ENCODE measurements at places on chromosomes 13 and 19. TPM values are rescaled to one million over a fixed set of nuclear protein-coding genes. Genes with fewer than 3 reads are reported as not detected.
A peak's percentile ranks its signal among the peaks of the same experiment; 100 is the strongest.

DNA sequence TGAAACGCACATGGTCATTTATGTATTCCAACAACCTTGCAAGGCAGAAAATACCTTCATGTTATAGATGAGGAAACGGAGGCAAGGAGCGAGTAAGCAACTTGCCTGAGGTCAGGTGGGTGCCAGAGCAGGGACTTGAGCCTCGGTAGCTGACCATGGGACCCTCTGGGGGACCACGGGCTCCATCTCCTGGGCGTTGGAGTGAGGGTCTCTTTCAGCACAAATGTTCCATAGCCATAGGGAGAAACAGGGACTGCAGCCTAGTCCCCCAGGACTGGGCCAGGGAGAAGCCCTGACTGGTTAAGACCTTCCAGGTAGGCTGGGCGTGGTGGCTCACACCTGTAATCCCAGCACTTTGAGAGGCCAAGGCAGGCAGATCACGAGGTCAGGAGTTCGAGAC lies 38.4 kb upstream of the ADGRE5 start:
- no peak for DNase-seq

GRCh38 chr13:44873461-44873860 lies 115.8 kb downstream of the NUFIP1 start:
- DNase-seq, result no peak

DNA sequence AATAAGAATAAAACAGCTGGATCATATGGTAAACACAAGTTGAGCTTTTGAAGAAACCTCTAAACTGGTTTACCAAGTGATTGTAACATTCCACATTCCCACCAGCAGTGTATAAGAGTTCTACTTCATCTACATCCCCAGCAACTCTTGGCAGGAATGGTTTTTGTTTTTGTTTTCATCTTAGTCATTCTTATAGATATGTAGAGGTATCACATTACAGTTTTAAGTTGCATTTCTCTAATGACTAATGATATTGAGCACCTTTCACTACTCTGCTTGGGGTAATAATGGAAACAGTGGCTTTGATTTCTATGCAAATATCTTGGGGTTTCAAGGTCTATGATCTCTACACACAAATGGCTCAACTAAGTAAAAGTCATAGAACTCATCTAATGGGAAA lies 614.5 kb downstream of the TBC1D4 start:
- no peak for DNase-seq

GRCh38 chr13:44275381-44275780 lies 98.2 kb upstream of the SERP2 start:
- no peak for DNase-seq

- DNase-seq, result no peak
Observed at GRCh38 chr13:57588639-57589038, 42.9 kb upstream of the PCDH17 start.

DNA sequence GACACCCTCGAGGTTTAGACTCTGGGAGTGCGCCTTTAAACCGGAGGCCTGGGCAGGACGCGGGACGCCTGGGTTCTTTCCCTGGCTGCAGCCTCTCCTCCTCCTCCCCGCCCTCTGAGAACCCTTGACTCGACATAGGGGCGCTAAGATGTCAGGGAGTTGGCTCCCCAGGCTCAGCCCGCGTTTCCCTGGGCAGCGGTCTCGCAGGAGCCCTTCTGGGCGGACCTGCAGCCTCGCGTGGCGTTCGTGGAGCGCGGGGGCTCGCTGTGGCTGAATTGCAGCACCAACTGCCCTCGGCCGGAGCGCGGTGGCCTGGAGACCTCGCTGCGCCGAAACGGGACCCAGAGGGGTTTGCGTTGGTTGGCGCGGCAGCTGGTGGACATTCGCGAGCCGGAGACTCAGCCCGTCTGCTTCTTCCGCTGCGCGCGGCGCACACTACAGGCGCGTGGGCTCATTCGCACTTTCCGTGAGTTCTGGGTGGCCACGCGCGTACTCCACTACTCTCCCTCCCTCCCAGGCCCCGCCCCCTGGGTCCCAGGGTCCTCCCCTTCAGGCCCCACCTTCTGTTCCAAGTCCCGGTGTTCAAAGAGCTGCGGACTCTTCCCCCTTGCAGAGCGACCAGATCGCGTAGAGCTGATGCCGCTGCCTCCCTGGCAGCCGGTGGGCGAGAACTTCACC lies 1.3 kb downstream of the ICAM5 start:
- DNase-seq, result peak; percentile 58

GRCh38 chr13:33025220-33025744 lies 9.1 kb downstream of the KL start:
- no peak for DNase-seq

DNA sequence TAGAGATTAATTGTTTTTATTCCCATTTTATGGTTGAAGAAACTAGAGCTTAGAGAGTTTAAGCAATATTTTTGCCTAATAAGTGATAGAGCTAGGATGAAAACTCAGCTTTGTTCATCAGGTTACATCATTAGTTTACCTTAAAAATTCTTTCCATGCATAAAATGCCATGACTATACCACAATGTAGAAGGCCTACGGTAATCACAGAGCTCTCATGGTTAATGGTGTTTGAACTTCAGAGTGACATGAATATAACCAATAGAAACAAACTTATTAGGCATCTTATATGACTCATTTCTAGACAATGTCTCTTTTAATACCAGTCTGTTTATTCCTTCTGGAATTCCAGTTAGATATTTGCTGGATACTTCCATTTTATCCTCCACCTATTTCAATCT lies 78.5 kb downstream of the FGF9 start:
- no peak for DNase-seq

DNA sequence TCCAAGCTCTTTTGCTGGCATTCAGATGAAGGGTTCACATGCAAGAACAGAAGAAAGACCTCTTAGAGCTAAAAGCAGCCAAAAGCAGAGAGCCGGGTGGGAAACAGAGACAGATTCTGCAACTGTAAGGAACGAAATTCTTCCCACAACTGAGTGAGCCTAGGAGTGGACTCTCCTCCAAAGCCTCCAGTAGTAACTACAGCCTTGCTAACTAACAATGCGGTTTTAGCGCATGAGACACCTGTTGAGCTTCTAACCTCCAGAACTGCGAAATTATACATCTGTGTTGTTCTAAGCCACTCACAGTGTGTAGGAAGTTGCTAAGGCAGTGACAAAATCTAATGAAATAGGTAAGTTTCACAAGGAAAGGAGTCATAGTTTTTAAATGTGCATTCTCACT lies 98.1 kb upstream of the SLITRK1 start:
- no peak for DNase-seq

DNA sequence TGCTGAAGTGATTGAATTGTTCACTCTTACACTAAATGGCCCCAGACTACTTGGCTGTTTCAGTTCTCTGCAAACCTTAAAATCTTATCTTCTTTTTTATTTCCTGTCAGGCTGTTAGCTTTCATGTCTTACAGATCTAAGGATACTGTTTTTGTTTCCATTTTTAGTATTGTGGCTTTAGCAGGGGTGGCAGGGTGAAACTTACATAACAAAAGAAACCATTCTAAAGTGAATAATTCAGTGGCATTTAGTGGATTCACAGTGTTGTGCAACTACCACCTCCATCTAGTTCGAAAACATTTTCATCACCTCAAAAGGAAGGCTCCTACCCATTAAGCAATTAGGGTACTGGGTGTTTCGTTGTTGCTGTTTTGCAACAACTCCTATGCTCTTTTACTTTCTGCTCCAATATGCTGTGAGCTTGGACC lies 19.8 kb downstream of the TMEM272 start:
- no peak for DNase-seq

- DNase-seq, result no peak
Observed at GRCh38 chr13:67204764-67205163, 25.4 kb downstream of the PCDH9 start.

Gene KLK5
- polyA plus RNA-seq, result not detected

Measured in hepatocyte (in vitro differentiated cells).